WTC11 (cell line): ENCODE measurements at places on chromosomes 4 and X. TPM values are rescaled to one million over a fixed set of nuclear protein-coding genes. Genes with fewer than 3 reads are reported as not detected.

DNA sequence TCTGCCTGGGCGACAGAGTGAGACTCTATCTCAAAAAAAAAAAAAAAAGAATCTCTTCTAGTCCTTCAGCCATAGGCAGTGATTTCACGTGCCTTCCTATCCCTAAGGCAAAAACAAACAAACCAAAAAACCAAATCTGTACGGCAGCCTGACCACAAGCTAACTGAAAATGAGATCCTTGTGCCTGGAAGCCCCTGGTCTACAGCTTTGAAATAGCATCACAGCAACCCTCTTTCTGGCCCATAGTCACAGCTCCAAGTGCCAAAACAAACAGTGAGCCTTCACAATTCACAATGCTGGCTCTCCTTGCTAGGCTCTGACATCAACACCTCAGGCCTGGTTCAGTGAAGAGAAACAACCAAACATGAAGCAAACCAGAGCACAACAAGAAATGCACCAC is 46.1 kb downstream of the TMEM150C start:
- H3K36me3 ChIP-seq = no peaks in the 10 kb centered on the region
- H3K27me3 ChIP-seq = no peaks in the 10 kb centered on the region
- no peak overlapping the region for H3K27ac ChIP-seq
- DNase-seq = no peak
- H3K4me3 ChIP-seq = no peak overlapping the region
- peaks cover 12% of the 10 kb centered on the region for H3K4me1 ChIP-seq

DNA sequence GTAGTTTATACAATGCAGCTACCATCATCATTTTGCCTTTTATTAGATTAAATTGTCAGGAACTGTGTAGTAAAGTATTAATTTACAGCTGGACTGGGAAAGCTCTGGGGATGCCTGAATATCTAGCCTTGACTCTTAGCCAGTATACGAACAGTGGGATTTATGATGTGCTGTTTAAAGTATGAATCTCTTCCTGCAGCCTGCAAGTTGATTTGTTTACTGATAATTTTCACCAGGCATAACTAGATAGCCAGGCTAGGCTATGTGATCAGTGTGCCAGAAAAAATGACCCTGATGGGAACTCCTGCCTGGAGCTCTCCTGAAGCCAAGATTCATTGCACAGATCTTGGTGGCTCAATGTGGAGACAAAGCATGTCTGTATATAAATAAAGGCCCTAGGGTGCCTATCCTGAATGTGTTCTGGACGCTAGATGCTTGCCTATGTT is 119.2 kb downstream of the SCLT1 start:
- DNase-seq = no peak
- H3K27ac ChIP-seq = peak overlapping the region; percentile 63; the same call in 1 of the 2 replicates
- no peaks in the 10 kb centered on the region for H3K27me3 ChIP-seq
- no peaks in the 10 kb centered on the region for H3K4me1 ChIP-seq
- no peak overlapping the region for H3K4me3 ChIP-seq

DNA sequence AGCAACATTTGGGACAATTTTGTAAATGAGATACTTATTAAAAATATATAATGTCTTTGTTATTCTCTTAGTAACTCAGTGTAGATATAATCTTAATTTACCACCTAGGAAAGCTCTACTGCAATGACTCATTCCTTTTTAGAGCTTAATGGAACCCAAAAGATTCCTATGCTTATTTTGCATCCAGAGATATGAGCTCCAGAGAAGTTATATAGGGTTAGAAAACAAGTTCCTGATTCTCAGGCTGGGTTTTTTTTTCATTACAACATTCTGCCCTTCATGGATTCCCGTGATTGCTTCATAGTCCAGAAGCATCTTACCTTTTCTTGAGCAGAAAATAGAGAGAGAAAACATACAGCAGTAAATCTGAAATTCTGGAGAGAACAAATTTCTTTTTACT is 57.9 kb upstream of the CXCL8 start:
- no peak for DNase-seq
- no peak overlapping the region for H3K27ac ChIP-seq
- no peaks in the 10 kb centered on the region for H3K36me3 ChIP-seq

DNA sequence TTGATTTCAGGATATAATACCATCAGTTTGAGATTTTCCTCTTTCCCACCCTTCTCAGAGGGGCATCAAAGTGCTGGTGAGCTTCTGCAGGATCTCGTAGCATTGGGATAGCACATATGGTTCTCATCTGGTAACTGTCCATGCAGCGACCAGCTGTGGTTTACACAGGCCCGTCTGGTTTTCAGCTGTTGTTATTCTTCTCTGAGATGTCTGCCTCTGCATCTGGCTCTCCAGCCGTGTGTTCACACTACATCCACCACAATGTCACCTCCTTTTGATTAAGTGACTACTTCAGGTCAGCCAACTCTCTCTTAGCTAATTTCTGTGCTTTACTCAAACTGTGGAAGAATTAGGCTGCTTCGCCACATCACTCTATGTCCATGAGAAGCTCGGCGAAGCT is 676.7 kb upstream of the TENM3 start:
- no peak overlapping the region for H3K27ac ChIP-seq
- H3K4me3 ChIP-seq = no peak overlapping the region
- no peak for DNase-seq

- H3K4me3 ChIP-seq = no peak overlapping the region
- no peaks in the 10 kb centered on the region for H3K36me3 ChIP-seq
- H3K27ac ChIP-seq = no peak overlapping the region; the same call in 1 of the 2 replicates
- H3K4me1 ChIP-seq = peaks cover 11% of the 10 kb centered on the region
- H3K27me3 ChIP-seq = no peaks in the 10 kb centered on the region
- DNase-seq = no peak
Observed at GRCh38 chr4:149951152-149951900, 126.9 kb upstream of the DCLK2 start.

DNA sequence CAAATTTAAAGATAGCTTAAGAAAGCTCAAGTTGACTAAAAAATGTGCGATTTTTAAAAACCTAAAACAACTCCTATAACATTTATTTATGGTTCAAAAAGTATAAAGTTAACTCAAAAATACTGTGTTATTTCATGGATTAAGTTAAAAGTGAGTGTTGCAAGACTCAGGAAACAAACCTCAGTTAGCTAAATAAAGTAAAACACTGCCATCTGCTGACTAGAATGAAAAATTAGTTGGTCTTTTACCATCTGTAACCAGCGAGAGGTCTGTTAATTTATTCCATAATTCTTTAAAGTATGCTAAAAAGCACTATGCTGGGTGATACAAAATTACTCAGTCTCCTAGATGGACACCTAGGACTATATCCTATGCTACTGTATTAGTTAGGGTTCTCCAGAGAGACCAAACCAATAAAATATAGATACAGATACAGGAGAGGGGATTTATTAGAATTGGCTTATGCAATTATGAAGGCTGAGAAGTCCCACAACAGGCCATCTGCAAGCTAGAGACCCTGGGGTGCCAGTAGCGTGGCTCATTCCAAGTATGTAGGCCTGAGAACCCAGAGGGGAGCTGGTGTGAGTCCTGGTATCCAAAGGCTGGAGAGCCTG is 4.9 kb upstream of the WDFY3 start:
- peaks cover 27% of the 10 kb centered on the region for H3K4me1 ChIP-seq
- H3K4me3 ChIP-seq = no peak overlapping the region
- no peaks in the 10 kb centered on the region for H3K36me3 ChIP-seq
- H3K27ac ChIP-seq = no peak overlapping the region
- H3K27me3 ChIP-seq = 0 out of 2 replicates have a peak, but pooled peaks cover 2% of the 10 kb centered on the region

MAGEA3 gene
- total RNA-seq = 0.80 to 1.8 TPM (median 1.1 TPM) in 3 replicates

- peaks cover 12% of the 10 kb centered on the region for H3K36me3 ChIP-seq
- DNase-seq = peak; percentile 69
- H3K4me3 ChIP-seq = peak overlapping the region; percentile 68
- peak overlapping the region; percentile 95 for H3K27ac ChIP-seq
- no peaks in the 10 kb centered on the region for H3K27me3 ChIP-seq
Observed at GRCh38 chrX:72554448-72555140, 18.0 kb downstream of the HDAC8 start.

FHIP1A gene
- 64.2 to 68.6 TPM (median 67.5 TPM) in 3 replicates for total RNA-seq

DNA sequence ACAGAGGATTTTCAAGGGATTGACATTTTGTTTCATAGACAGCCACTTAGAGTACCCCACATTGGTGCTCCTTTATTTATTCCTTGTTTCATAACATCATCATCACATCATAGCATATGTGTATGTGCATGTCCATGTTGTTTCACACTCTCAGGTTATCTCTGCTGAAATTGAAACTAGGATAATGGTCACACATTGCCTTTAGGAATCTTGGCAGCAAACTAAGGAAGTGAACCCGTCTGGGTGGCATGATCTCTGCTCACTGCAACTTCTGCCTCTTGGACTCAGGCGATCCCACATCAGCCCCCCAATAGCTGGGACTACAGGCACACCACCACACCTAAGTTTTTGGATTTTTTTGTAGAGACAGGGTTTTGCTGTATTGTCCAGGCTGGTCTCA is 234.2 kb upstream of the ANKRD50 start:
- no peaks in the 10 kb centered on the region for H3K27me3 ChIP-seq
- peaks cover 12% of the 10 kb centered on the region for H3K4me1 ChIP-seq
- no peak overlapping the region for H3K4me3 ChIP-seq
- H3K27ac ChIP-seq = no peak overlapping the region
- peaks cover 8% of the 10 kb centered on the region for H3K36me3 ChIP-seq
- DNase-seq = no peak

ARHGAP4 gene
- 52.1 to 66.9 TPM (median 65.3 TPM) in 3 replicates for total RNA-seq

GRCh38 chr4:3445829-3446545 is 4.2 kb downstream of the HGFAC start:
- H3K27me3 ChIP-seq = 0 out of 2 replicates have a peak, but pooled peaks cover 3% of the 10 kb centered on the region
- H3K4me1 ChIP-seq = no peaks in the 10 kb centered on the region
- H3K36me3 ChIP-seq = no peaks in the 10 kb centered on the region

- no peaks in the 10 kb centered on the region for H3K27me3 ChIP-seq
- no peaks in the 10 kb centered on the region for H3K4me1 ChIP-seq
- H3K27ac ChIP-seq = no peak overlapping the region
- DNase-seq = no peak
Observed at GRCh38 chrX:84064164-84064563, 123.8 kb downstream of the RPS6KA6 start.

DNA sequence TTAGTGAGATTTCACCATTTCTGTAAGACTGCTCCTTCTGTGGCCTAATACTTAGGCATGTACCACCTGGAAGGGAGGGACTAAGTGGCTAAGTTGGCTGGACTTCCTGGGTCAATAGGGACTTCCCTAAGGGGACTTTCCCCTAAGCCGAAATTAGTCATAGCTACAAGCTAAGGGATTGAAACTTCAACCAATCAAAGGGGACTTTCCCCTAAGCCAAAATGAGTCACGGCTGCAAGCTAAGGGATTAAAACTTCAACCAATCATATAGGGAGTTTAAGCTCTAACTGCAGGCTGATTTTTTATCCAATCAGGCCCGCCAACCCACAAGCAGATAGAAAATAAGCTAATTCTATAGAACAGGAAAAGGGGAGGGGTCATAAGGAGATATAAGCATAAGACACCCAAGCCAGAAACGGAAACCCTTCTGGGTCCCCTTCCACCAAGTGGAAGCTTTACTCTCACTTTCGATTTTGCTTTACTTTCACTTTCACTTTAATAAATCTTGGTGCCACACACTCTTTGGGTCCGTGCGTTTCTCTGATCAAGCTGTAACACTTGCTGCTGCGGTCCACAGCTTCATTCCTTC is 382.8 kb downstream of the KLHL4 start:
- DNase-seq = no peak
- no peak overlapping the region for H3K27ac ChIP-seq
- no peaks in the 10 kb centered on the region for H3K36me3 ChIP-seq
- no peak overlapping the region for H3K4me3 ChIP-seq
- peaks cover 16% of the 10 kb centered on the region for H3K4me1 ChIP-seq

CT45A2 gene
- not detected in 3 replicates for total RNA-seq

DNA sequence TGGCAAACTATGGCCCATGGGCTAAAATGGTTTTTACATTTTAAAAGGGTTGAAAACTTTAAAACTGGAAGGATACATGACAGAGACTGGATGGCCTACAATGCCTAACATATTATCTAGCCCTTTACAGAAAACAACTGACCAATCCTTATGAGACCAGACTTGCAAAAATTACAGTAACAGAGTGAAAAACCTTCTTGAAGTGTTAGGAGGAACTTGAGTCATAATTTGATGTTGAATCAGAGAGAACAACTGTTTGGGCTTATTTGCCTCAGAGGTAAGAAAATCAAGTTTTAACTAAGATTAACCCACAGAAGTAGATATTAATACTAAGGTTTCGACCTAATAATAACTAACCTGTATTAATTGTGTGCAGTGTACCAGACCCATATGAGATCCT is 12.4 kb upstream of the NAP1L5 start:
- no peak for DNase-seq
- H3K4me3 ChIP-seq = no peak overlapping the region
- peaks cover 3% of the 10 kb centered on the region; the same call in 1 of the 2 replicates for H3K36me3 ChIP-seq
- H3K4me1 ChIP-seq = peaks cover 2% of the 10 kb centered on the region; the same call in 1 of the 2 replicates

GRCh38 chr4:95193391-95194224 is 355.2 kb downstream of the UNC5C start:
- DNase-seq = no peak
- H3K27me3 ChIP-seq = no peaks in the 10 kb centered on the region; the same call in 1 of the 2 replicates
- H3K27ac ChIP-seq = no peak overlapping the region

DNA sequence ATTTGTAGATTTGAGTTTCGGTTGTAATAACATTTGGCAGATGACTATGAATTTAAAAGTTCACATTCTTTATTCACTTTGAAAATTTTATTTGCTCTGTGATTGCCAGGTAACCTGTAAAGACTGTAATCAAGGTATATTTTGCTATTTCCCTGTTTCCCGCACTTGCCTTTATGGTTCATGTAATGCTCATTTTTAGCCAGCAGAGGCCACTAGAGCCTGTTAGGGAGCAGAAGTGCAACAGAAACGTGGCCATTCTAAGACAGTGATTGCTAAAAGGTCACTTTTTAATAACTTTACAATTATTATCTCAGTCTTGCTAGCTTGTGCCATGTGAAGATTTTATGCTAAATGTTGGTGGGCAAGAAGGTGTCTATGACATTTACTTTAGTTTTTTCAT is 12.4 kb downstream of the YIPF6 start:
- H3K4me3 ChIP-seq = no peak overlapping the region
- peaks cover 11% of the 10 kb centered on the region for H3K4me1 ChIP-seq
- DNase-seq = peak; percentile 12
- no peaks in the 10 kb centered on the region; the same call in 1 of the 2 replicates for H3K27me3 ChIP-seq

AFM gene
- not detected in 3 replicates for total RNA-seq

ZNF630 gene
- 1.3 to 2.1 TPM (median 1.9 TPM) in 3 replicates for total RNA-seq

DNA sequence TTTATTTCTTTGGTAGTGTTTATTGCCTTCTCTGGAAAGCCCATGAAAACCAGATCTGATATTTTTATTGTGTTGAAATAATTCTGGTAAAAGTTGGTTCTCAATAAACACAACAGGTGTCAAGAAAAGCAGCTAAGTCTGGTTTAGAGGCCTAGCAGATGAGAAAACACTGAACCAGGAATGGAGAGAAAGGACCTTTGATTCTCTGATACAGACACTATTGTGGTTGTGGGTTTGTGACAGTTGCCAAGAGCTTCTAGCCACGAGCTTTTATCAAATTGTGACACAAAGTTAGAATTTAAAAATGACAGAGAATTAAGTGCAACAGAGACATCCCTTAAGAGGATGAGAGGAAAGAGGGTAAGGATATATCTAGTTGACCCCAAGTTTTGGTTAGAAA is 42.6 kb downstream of the DDIT4L start:
- H3K4me1 ChIP-seq = no peaks in the 10 kb centered on the region
- H3K36me3 ChIP-seq = no peaks in the 10 kb centered on the region
- H3K27me3 ChIP-seq = no peaks in the 10 kb centered on the region
- no peak for DNase-seq
- H3K27ac ChIP-seq = no peak overlapping the region
- no peak overlapping the region for H3K4me3 ChIP-seq

- no peak overlapping the region for H3K4me3 ChIP-seq
- peaks cover 9% of the 10 kb centered on the region; the same call in 1 of the 2 replicates for H3K4me1 ChIP-seq
- H3K36me3 ChIP-seq = no peaks in the 10 kb centered on the region
- no peak for DNase-seq
- peaks cover 31% of the 10 kb centered on the region for H3K27me3 ChIP-seq
Observed at GRCh38 chr4:176788971-176789370, 3.8 kb downstream of the VEGFC start.

ZNF157 gene
- 1.7 to 2.0 TPM (median 1.8 TPM) in 3 replicates for total RNA-seq
